ENCODE measurements at places on chromosomes 2 and 18. TPM values are rescaled to one million over a fixed set of nuclear protein-coding genes. Genes with fewer than 3 reads are reported as not detected.

DNA sequence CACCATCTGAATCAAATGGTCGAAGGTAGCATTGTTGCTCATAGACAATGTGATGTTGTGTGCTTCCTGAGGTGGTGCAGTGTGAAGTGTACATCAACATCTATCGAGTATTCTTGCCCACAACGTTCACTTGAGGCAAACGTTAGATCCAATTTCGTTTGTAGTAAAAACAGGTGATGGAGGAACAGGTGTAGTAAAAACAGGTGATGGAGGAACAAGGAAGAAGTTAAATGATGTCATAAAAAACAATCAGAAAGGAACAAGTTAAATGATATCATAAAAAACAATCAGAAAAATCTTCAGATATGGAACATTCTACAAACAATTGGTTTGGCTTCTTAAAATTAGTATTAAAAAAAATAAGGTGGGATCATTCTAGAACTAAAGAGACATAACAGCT, 11.3 kb downstream of the WDR7 start:
- H3K27ac ChIP-seq, result peak overlapping the region; percentile 24
- no peak for DNase-seq
- H3K36me3 ChIP-seq, result peaks cover 14% of the 10 kb centered on the region
- H3K4me1 ChIP-seq, result peaks cover 27% of the 10 kb centered on the region

GRCh38 chr2:157611726-157612125, 16.9 kb downstream of the ACVR1C start:
- H3K4me1 ChIP-seq, result peaks cover 9% of the 10 kb centered on the region
- H3K36me3 ChIP-seq, result peaks cover 2% of the 10 kb centered on the region

DNA sequence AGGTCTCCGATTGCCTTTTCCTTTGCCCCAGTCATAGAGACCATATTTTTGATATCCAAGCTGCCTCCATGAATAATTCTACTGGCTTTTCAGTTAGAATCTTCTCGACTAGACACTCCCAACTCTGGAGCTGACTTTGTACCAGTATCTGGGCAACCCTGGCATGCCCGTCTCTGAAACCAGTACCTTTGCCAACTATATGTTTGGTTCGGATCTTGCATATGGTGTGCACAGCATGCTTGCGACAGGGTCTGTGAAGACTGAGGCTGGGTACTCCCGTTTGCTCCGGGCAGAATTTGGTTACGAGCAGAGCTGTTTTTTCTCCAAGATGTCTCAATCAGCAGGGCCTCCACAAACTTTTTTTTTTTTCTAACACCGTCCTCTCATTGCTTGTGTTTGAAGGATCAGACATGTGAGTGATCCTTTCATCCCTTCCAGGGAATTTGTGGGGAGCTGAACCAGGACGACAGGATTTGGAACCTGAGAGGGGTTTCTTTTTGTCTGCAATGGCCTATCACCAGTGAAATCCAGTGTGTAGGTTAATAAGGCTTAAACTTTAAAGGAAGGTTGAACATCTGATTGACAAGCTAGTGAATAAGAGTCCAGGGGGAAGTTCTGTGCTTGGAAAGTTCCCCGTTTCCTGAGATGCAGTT, 322.3 kb downstream of the MYCN start:
- H3K27me3 ChIP-seq, result peaks cover 3% of the 10 kb centered on the region
- no peaks in the 10 kb centered on the region for H3K36me3 ChIP-seq
- no peaks in the 10 kb centered on the region for H3K4me1 ChIP-seq
- H3K4me3 ChIP-seq, result no peak overlapping the region

DNA sequence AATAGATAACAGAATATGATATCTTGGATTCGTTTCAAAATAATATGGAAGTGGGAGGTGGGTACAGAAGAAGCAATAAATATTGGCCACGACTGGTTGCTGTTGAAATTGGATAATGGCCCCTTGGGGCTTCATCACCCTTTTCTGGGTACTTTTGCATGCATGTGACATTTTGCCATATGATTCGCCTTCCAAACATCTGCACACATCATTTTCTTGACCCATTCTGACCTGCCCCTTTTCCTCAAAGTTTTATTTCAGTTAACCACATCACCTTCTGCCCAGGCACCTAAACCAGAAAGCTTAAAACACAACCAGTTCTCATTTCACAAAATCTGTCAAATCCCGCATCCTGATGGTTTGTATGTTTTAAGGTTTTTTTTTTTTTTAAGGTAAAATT, 116.7 kb upstream of the AGAP1 start:
- H3K4me1 ChIP-seq, result no peaks in the 10 kb centered on the region
- peaks cover 3% of the 10 kb centered on the region for H3K27me3 ChIP-seq
- H3K27ac ChIP-seq, result no peak overlapping the region
- H3K36me3 ChIP-seq, result no peaks in the 10 kb centered on the region

RAB6C gene
- total RNA-seq, result not detected

L3MBTL4 gene
- total RNA-seq, result 0.26 TPM

GRCh38 chr2:214579035-214579434, 168.2 kb downstream of the VWC2L start:
- H3K27ac ChIP-seq, result no peak overlapping the region
- no peaks in the 10 kb centered on the region for H3K27me3 ChIP-seq
- no peaks in the 10 kb centered on the region for H3K4me1 ChIP-seq
- no peaks in the 10 kb centered on the region for H3K36me3 ChIP-seq
- no peak for DNase-seq

KIAA2012 gene
- total RNA-seq, result not detected
